ENCODE measurements at places on chromosomes 5 and 9.

GRCh38 chr9:132365986-132366385 lies 11.2 kb upstream of the SETX start:
- no peak for DNase-seq

- DNase-seq = no peak
Observed at GRCh38 chr9:109270441-109270840, 50.4 kb downstream of the EPB41L4B start.

GRCh38 chr9:101119206-101119819 lies 90.8 kb downstream of the PLPPR1 start:
- no peak for DNase-seq

- DNase-seq = no peak
Observed at GRCh38 chr9:6633378-6633777, 12.2 kb downstream of the GLDC start.

- no peak for DNase-seq
Observed at GRCh38 chr9:71975833-71976232, 64.4 kb downstream of the C9orf85 start.
